SIG-M5 (cell line): ENCODE measurements at places on chromosomes 1 and 21.

DNA sequence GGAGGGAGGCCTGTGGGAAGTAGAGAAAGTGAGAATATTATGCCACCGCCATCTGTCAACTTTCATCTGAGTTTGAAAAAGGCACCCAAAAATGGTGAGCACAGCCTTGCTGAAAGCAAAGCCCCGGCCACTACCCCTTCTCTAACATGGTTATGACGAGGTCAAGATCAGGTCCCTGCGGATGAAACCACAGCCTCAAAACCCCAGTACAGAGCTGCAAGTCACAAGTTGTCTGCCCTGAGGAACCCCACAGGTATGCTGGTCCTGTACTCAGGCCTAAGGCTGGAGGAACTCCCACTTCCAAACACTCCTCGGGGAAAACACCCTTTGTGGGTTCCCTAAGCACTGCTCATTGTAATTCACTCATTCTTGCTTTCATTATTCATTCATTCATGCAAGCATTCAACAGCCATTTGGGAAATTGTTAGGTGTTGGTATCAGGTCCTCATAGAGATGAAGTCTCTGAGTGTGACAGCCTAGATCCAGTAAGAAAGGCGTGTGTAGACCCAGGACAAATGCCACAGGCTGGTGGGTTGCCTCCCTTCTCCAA, 216.6 kb upstream of the EDN2 start:
- DNase-seq, result no peak

DNA sequence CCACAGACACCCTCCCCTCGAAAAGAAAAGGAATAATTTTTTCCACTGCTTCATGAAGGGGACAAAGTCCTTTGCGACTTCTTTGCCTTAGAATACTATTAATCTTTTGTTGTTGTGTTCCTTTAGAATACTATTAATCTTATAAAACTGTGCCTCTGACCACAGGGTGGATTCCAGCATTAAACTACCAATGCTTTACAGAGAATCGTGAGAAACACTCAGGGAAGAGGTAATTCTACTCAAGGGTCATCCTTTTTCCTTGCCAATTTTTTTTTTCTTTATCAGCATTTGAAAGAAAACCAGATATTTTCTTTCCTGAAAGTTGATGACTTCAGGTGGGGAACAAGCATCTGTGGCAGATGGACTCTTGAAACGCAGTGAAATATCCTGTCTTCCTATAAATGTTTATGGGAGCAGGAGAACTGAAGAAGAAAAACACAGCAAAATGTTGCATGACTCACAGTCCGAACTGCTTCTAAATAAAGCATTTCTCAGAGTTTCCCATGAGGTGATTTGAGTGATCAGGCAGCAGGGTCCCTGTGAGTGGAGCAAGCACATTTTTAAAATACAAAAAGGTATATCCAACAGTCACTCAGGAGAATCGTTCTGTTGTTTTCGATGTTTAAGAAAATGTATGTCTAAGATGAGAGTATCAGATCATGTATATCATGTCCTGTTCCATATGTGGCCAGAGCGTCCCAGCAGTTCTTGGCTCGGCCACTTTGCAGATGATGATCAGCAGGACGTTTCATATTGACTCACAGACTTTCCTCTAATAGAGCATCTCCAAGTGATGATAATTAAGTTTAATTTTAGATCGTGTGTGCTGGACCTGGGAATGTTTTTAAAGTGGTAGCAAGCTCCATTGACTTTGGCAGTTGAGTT, 154.2 kb upstream of the RUNX1 start:
- no peak for DNase-seq

DNA sequence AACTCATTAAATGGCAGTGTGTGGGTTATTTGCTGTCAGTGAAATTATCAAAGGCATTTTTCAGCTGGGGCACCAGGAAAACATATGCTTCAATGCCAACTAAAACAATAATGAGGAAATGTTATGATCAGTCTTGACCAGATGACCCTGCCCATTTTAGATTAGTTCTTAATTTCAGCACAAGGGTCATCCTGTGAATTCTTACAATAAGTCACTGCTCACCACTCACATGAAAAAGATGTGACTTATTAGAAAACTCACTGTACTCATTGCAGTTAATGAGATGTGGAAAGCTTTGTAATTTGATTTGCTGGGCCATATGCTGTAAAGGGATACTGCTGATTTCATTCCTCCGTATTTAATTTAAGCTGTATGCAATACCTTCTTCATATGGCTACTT, 178.5 kb upstream of the LMO4 start:
- no peak for DNase-seq

DNA sequence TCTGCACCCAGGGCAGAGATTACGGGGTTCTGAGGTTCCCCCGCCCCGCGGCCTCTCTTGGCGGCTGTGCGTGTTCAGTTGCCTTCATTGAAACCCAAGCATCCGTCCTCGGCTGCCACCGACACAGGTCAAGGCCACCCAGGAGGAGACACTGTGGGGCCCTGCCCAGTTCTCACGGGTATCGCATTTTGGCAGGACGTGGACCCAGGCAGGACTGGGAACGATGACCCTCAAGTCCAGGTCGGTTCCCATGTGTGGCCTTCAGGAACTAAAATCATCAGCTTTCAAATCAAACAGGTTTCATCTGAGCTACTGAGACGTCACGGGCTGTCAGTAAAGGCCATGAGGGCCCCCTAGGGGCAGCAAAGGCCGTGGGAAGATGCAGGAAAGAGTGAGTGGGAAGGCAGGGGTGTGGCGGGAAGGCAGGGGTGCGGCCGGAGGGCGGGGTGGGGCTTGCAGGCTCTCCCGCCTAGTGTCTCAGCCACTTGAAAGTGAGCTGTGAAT, 7.0 kb upstream of the C1orf174 start:
- no peak for DNase-seq

GRCh38 chr1:65412256-65412983, 8.0 kb upstream of the LEPR start:
- DNase-seq, result no peak

DNA sequence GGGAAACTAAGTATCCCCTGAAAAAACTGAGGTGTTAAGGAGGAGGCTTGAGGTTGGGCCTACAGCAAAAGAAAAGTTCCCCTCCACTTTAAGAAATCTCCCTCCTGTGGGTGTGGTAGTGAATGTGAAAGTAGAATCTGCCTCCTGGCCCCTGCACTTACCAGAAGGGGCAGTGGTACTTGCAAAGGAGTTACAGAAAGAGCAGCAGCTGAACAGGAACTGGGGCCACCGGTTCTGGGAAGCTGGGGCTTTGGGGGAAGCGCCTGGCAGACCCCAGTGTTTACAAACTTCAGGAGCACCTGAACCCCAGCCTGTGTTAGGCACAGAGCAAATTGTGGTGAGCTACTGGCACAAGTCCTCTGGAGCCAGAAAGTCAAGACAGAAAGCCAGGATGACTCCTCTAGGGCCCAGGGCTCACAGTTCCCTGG, 250.2 kb upstream of the FGGY start:
- DNase-seq, result no peak

GRCh38 chr21:43832158-43832550, 32.9 kb upstream of the AGPAT3 start:
- no peak for DNase-seq

- DNase-seq, result peak; percentile 17
These were observed 8.6 kb downstream of the JAM2 start for GRCh38 chr21:25647647-25648046.

- no peak for DNase-seq
These were observed 74.9 kb downstream of the RRAGC start for GRCh38 chr1:38784452-38785284.

- DNase-seq, result no peak
These were observed 55.2 kb downstream of the CD247 start for GRCh38 chr1:167463080-167463479.

DNA sequence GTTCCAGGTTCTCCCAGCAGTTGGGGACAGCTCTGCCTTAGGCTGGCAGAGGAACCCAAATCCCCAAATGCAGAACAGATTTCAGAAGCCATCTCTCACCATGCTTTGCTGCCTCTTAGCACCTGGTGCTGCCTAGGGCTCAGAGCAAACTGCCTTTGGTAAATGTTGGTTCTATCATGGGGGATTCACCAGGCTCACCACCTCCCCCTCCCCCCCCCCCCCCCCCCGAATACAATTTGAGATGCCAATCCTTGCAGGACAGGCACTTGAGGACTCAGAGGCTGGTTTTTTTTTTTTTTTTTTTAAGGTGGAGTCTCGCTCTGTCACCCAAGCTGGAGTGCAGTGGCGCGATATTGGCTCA, 447 bp upstream of the PAQR6 start:
- DNase-seq, result no peak

GRCh38 chr1:231523816-231524215, 4.7 kb upstream of the TSNAX start:
- peak; percentile 27 for DNase-seq

- no peak for DNase-seq
These were observed 59.0 kb upstream of the PGD start for GRCh38 chr1:10339815-10340214.

DNA sequence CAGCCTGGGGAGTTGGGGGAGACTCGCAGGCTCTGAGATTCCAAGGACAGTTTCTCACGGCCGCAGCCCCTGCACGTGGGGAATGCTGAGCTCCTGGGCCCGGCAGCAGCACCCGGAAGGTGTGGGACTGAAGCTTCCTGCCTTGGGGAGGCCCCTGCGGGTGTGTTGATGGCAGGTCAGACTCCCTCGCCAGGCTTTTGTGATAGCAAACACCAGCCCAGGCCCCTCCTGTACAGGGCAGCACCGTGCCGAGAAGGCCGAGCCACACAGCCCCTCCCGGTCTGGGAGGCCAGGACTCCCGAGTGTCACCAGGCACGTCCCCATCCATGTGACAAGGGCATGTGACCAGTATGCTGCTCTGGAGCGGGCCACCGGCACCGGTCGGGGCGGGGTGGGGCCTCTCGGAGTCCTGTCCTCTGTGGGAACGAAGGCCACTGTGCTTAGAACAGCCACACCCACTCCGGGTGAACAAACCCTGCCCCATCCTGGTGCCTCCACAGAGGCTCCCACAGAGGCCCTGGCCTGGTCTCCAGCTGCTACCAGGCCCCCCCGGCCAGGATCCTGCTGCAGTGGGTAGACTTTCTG, 31.1 kb upstream of the ARHGEF16 start:
- DNase-seq, result no peak

DNA sequence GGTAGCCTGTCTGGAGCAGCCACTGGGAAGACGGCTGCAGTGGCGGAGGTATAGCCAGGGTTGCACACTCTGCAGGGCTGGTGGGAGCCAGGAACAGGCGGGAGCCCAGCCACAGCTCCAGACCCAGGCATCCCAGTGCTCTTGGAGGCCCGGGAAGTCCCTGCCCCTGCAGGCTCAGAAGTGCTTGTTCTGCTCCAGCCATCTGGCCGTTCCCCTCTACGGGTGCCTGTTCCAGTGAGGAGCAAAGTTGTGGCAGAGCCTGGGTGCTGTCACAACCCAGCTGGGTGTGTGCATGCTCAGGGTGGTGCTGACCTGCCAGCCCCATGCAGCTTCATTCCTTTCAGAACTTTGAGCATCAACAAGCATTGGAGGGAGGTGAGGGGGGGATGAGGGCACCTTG, 31.7 kb upstream of the BACE2 start:
- no peak for DNase-seq

DNA sequence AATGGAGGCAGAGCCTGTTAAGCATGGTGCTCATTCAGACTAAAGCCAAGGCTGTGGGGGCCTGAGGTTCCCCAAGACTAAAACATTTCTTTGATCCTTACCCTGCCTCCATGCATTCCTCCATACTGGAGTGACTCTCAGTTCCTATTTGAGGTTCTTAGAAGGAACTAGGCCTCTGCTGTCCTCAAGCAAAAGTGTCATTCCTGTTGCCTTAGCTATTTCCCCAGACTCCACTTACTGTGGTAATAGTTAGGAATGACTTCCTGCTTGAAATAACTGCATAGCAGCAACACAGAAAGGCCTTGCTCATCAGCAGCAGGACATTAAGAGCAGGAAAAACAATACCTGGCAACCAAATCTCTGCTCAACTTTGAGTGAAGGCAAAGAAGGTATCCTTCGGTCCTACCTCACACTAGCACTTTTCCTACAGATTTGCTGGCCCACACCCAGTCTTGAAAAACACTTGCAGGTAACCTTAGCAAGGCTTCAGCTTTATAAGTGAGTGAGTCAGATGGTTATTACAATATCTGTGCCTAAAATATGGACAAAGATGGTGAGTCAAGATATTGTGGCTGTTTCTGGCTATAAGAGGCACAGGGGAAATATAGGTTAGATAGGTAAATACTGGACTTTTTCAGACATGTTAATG, 14.8 kb downstream of the LRRC41 start:
- no peak for DNase-seq

DNA sequence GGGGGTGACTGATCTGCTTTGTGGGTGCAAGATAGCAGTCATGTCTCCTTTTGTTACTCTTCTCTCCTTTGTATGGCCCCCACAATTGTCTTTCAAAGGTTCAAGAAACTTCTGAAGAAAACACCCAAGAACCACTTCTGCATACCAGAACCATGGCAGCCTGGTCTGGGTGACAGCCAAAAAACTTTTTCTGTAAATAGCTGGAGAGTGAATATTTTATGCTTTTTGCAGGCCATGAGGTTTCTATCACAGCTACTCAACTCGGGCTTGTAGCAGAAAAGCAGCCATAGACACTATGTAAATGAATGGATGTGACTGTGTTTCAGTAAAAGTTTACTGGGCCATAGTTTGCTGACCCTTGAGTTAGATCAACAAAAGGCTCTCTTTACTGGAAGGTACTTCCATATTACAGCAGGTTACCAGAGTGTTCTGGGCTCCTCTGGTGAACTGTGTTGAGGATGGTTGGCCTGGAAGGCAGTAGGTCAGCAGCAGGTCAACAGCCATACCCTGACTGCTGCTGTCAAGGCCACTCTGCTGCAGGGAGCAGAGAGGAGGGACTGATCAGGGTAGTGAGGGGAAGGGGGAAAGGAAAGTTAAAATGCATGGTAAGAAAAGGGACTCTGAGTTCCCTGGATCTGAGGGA, 116.4 kb downstream of the GDAP2 start:
- DNase-seq, result no peak
